LNCaP clone FGC (cell line): ENCODE measurements at places on chromosomes 5 and 9.

DNA sequence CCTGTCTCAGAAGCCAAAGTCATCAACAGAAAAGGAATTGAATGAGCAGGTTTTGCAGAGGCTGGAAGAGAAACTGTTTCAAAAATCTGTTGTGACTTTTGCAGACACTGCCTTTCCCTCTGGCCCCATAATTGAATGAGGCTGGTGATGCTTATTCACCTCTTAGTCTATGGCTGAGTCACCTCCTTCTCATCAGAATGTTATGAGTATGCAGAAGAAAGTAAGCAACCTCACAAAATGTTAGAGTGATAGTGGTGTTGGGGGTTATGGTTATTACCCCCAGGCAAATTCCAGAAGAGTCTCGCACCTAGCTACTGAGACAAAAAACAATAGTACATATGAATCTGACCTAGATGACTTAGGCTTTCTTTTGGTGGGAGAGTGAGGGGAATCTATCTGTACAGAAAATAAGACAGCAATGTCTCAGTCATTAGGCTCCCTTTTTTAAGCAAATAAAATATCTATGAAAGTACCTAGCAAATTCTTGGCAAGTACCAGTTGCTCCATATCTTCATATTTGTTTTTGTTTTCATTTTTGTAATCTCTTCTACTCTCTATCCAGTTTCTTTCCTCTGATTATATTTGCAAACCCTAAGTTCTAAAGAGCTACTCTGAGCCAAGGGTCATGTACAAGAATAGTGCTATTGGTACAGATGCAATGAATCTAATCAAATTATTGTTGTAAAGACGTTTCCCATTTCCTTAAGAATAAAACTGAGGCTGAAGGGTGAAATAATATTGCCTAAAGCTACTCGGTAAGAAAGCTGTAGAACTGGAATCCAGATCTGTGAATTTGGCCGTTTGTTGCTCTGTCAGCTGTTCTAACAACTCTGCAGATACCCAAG, 498.1 kb upstream of the TNC start:
- DNase-seq, result peak; percentile 4

DNA sequence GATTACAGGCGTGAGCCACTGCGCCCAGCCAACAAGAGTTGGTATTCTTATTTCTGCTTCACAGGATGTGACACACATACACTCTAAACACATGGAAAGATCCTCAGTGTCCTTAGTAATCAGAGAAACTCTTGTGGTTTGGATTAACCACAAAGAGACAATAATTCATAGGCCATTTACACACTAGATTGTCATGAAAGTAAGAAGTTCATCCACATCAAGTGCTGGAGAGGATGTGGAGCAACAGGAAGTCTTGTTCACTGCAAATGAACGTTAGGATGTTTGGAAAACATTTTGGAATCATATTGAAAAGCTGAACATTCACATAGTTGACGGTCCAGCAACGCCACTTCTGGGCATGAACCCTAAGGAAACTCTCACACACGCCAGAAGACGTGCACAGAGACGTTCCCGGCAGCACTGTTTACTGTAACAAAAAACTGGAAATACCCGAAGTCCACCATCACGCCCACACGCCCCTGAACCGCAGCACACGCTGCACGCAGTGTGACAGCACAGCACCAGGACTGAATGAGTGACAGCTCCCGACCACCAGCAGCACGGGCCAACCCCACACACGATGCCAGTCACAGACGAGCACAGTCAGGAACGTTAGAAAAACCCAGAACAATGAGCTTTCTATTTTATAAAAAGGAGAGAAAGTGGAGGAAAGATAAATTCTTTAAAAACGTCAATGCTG, 87.6 kb downstream of the COL23A1 start:
- no peak for DNase-seq

DNA sequence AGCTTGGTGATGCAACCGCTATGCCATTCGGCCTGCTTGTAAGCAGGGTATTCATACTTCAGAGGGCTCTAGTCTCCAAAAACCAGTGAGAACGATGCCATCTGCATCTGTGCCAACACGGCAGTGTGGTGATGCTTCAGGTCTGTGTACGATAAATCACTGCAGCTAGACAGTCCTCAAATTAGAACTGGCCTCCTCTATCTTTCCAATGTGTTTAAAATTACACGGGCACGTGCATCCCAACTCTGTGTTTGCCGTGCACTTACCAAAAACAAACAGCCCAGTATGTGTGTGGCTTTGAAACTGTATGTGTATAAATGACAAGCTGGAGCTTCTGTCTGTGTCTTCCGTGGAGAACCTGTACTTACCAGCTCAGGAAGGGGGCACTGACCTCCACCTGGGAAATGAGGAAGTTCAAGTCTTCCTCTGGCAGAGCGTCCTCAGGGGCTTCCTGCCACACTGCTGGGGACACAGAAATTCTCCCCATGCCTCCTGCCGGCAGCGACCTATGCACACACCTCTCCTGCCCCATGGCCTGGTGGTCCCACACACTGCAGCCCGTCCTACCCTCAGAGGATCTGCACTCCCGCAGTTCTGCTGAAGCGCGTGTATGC, 12.3 kb downstream of the MED10 start:
- DNase-seq, result no peak

DNA sequence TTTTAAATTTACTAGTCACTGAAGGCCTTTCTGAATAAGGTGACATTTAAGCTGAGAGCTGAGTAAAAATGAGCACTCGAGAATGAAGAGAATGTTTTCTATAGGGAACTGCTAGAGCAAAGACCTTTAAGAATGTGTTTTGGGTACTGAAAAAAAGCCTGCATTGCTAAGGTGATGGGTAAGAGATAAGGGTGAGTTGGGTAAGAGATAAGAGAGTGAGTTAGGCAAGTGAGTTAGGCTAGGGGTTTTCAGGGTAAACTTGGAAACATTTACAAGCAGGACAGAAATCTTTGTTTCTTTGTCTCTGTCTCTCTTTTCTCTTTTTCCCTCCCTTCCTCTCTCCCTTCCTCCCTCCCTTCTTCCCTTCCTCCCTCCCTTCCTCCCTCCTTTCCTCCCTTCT, 5.6 kb downstream of the RAD23B start:
- DNase-seq, result no peak

- DNase-seq, result no peak
Measured at GRCh38 chr5:109399092-109399759, 10.5 kb downstream of the PJA2 start.

DNA sequence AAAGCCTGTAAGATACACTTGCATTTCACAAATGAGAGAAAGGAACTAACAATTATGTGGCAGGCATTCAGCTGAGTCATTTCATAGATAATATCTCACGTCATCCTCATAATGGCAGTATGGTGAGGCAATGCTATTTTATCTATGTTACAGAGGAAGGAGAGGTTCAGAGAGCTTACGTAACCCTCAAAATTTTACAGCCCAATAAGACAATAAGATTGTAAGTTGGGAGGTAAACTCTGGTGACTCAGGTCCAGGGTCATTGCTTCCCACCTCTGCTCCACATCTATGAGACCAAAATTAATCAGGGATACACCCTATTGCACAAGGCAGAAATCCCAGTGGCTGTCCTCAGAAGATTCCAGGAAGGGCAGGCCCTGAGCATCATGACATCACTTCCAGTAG, 309.7 kb downstream of the NSG2 start:
- DNase-seq, result no peak

DNA sequence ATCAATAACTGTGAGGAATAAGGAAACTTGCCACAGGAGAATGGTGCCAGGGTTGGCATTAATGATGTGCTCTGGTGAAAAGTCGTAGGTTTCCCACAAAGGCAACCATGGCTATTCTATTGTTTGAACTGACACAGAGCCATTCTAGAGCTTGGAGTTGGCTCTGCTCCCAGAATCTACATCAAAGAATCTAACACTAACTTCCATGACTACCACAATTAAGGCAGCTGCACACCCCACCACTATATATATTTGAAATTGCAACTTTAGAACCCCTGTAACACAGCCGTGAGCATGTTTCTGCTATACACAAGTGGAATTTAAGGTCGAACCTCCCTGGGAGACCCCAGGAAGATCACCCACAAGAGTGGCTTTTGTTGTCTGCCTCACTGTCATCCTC, 89.7 kb upstream of the CCDC152 start:
- no peak for DNase-seq
